ENCODE measurements at places on chromosomes 13 and 19.

DNA sequence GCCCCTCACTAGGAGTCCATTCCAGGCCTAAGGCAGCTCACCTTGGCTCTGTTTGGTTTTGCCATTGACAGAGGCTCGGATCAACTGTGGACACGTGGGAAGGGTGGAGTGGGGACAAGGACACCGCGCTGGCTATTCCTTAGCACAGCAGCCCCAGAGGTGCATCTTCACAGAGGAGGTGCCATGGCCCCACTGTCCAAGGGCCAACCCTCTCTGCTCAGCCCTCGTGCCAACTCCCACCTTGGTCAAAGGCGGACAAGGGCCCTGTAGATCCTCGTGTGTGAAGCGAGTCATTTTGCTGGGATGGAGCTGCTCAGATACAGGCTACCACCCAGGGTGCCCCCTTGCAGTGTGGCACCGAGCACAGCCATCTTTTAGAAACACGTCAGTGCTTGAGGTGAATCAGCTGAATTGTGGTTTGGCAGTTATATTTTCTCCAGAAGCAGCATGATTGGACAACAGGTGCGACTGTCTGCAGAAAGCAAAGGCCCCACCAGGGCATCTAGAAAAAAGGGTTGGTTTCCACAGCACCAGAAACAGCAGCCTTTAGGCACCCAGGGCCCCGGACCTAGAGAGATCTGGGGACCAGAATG is 192.1 kb upstream of the GPR12 start:
- no peak for DNase-seq

DNA sequence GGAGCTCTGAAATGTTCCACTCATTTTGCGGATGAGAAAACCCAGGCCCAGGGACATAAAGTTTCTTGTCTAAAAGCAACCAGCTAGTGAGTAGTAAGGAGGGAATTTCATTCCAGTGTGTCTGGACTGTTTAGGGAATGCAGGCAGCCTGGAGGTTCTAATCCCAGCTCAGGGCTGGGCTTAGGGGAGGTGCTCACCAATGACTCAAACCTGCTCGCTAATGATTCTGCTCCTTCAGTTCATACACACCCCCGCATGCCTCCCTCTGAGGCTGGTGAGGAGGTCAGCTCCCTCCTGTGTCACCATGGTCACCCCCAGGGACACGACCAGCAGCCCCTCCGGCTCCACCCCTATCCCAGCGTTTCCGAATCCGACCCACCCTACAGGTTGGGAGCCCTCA is 34.6 kb downstream of the CYP4F2 start:
- DNase-seq = no peak

GRCh38 chr19:33683881-33684537 is 62.3 kb downstream of the CHST8 start:
- peak; percentile 34 for DNase-seq

GRCh38 chr19:35369522-35369921 is 1.3 kb upstream of the GPR42 start:
- no peak for DNase-seq

GRCh38 chr13:79995334-79995733 is 345.6 kb downstream of the SPRY2 start:
- no peak for DNase-seq

DNA sequence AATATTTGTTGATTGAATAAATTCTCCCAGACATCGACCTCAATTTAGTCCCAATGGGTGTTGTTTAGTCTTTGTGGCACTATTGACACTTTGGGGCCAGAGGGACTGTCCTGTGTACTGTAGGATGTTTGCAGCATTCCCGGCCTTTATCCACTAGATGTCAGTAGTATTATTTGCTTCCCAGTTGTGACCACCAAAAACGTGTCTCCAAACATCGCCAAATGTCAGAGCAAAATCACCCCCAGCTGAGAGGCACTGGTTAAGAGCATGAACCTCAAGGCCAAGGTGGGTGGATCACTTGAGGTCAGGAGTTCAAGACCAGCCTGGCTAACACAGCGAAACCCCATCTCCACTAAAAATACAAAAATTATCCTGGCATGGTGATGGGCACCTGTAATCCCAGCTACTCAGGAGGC is 15.4 kb downstream of the NLRP12 start:
- DNase-seq = no peak

GRCh38 chr13:27076421-27076820 is 95.2 kb downstream of the USP12 start:
- no peak for DNase-seq

- peak; percentile 89 for DNase-seq
Observed at GRCh38 chr19:37655689-37656371, 565 bp upstream of the ZFP30 start.

GRCh38 chr13:45508776-45509175 is 44.0 kb downstream of the COG3 start:
- no peak for DNase-seq

DNA sequence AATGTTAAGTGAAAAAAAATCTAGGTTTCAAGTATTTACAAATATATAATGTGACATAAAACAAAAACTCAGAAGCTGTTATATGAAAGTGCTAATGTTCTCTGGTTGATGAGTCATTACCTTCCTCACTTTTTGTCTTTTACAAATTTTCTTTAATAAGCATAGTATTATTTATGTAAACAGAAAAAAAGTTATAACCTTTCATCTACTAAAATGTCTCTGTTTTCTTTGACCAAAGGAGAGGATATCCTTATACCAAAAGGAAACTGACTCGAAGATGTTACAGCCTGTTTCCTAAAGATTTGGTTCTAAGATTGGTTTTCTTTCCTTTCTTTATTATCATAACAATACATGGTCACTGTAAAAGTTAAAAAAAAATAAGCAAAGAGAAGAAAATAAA is 38.0 kb downstream of the RCBTB2 start:
- no peak for DNase-seq

GRCh38 chr13:48635478-48635877 is 18.3 kb upstream of the CYSLTR2 start:
- DNase-seq = no peak

DNA sequence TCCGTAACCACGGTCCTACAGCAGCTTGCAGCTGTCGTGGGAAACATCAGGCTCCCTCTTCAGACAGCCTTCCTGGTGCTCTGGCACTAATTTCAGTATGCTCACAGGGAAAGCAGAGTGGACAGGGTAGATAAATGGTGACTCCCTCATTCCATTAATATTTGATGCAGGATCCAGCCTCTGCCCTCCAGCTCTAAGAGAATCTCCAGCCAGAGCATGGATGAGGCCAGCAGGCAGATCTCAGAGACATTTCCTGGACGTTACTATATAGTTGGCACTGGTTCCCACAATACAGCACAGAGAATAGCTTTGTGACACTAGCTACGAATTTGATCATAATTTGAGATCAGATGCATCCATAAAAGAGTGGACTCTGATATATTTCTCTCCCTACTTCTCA is 341.4 kb downstream of the LIG4 start:
- no peak for DNase-seq

DNA sequence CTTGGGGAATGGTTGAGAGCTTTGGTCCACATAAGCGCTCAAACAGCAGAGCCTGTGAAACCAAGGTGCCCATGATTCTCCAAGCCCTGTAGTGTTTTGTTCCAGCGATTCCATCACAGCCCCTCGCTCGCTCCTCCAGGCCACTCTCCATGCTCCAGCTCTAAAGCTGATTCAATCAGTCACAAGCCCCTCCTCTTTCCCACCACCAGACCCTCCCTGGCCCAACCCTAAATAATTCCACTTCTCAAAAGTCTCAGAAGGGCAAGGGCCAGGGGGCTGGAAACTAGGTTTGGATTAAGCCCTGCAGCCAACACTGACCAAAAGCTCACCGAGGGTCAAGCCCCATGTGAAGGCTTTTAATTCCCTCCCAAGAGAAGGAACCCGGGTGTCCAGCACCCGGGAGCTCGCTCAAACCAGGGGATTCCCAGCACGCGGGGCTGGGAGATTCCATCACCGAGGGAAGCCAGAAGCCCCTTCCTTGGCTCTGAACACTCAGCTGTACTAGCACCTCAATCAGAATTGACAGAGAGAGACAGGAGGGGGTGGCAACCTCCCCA is 1.5 kb downstream of the ZNF296 start:
- no peak for DNase-seq

DNA sequence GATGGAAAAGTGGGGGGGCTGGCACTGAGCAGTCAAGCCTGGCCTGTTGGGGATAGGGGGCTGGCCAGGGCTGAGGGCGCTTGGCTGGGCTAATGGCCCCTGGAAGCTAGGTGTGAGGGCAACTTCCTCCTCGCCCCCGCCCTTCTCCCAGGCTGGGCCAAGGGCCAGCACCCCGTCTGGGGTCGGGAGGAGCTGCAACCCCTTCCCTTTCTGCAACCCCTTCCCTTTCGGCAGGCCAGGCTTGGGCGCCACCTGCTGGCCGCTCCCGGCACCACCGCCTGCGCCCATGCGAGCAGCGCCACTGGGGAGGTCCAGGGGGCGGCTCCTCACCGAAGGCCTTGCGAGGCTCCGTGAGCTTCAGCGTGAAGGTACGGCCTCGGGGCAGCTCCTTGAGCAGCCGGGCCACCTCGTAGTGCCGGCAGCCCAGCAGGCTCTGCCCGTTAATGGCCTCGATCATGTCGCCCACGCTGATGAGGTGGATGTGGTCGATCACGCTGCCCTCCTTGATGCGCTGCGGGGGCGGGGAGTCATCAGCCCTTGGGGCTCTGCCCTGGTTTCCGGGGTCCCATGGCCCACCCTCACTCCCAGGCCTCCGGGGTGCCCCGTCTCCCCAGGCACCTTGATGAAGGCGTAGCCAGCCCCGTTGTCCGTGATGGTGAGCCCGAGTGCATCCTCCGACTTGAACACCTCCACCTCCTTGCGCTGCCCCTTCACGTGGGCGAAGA is 5.0 kb upstream of the PTGER1 start:
- peak; percentile 82 for DNase-seq

DNA sequence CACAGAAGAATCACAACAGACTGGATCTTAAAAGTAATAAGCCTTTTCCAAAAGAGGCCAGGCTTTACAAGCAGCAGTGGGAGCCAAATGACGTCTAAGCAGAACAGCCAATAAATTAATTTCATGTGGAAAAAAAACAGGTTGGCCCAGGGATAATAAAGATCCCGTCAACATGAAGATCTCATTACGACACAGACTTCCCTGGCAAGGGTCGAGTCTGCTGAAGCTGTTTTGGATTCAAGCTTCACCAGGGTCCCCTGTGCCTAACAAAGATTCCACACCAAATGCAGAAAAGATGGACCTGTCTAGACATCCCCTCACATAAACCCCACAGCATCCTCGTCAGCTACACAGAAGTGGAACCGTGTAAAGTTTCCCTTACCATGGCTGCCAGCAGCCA is 215.1 kb upstream of the ZNF507 start:
- no peak for DNase-seq

- DNase-seq = no peak
Observed at GRCh38 chr13:104847922-104848321, 1687.5 kb downstream of the EFNB2 start.

DNA sequence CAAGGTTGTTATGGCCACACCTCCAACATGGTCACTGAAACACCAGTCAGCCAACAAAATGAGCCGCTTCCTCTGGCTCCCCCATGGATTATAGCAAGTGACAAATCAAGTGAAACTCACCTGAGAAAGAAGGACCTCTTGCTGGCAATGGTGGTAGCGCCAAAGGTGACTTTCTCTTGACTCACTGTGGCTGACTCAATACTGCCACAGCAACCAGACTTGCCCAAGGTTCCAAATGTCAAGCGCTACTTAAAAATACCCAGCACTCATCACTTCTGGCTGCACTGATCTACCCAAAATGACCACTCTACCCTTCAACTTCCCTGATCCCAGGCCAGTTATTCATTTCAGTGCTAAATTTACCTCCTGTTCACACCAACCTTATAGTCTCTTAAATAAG is 495.5 kb downstream of the FOXO1 start:
- no peak for DNase-seq

- peak; percentile 31 for DNase-seq
Observed at GRCh38 chr19:15871570-15871969, 26.3 kb downstream of the CYP4F2 start.

DNA sequence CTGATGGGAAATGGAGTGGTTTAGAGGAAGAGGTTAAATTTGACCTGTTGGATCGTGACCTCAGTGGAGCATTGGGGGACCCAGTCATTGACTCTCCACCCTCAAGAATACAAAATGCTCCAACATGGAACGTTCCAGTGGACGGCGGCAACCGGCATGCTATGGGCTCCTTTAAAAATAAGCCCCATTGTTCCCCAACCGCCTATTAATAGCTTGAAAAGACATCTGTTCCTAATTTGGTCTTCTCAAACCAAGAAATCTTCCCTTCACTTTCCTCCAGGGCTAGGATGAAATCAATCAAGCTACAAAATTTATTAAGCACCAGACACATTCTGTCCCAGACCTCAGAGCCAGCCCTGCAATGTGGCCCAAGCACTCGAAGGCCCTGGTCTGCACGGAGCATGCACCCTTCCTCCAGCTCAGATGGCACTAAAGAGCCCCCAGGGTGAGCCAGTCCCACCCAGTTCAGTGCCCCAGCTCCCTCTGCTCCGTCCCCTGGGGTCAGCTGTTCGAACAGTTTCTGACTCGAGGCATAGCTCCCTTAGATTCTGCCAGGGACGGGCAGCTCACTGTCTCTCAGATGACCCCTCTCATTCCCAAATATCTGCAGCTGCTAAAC is 22.5 kb upstream of the VSTM2B start:
- no peak for DNase-seq

GRCh38 chr13:63700350-63700749 is 2284.7 kb upstream of the PCDH20 start:
- no peak for DNase-seq
